ENCODE measurements at places on chromosomes 12 and 14.

GRCh38 chr14:25484235-25484634 is 434.3 kb upstream of the STXBP6 start:
- no peak for DNase-seq

- no peak for DNase-seq
These were observed 87.0 kb downstream of the TSHR start for GRCh38 chr14:81042438-81042837.

DNA sequence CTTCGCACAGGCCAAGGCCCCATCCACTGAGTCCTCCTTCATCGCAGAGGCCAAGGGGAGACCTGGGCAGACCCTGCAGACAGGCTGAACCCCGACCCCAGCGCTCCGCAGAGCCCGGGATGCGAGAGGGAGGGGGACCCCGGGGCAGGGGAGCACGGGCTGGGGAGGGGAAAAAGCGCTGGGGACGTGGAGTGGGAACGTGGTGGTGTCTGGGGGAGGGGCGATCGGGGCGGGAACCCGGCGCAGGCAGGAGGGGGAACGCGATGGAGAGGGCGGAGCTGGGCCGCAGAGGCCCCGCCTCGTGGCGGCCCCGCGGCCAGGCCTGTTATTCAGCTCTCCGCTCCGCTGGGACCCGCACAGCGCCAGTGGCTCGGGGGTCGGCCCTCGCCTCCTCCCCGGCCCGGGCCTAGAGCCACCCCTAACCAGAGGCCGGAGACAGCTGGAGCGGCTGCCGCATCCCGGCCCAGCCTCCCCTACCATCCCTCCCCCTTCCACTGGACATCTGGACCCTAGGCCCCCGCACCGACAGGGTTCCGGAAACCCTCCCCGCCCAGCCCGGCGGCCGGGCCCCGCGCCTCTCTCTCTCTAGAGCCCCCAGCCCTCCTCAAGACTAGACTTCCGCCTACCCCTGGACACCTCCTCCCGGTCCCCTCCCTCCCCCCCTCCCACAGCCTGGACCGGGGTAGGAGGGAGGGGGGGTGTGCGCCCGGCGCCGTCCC is at the start of gene ARHGEF25:
Gene ARHGEF25 (plus strand): TSS at position 328 of the 719 bp plus-strand sequence. CDS start 460 bp downstream, outside the sequence.
- no peak for DNase-seq

DNA sequence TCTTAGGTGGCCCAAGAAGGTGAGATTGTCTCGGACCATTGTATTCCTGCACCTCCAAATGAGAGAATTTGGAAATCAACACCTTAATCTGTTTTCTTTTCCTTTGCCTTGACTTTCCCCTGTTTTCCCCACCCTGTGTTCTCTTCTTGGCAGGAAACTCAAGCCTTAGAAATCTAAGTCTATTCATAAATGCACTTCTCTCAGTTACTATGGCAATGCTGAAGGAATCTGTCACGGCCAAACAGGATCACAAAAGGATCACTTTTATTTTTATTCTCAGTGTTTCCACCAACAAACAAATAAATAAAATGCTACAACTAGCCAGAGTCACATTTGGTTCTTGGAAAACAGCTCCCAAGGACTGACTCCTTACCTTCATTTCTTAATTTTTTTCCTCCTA is 270.5 kb downstream of the BCAT1 start:
- no peak for DNase-seq

- no peak for DNase-seq
These were observed 1.1 kb downstream of the NFE2 start for GRCh38 chr12:54299515-54300224.

- DNase-seq = no peak
These were observed 381.7 kb upstream of the CCDC196 start for GRCh38 chr14:66104486-66104885.

DNA sequence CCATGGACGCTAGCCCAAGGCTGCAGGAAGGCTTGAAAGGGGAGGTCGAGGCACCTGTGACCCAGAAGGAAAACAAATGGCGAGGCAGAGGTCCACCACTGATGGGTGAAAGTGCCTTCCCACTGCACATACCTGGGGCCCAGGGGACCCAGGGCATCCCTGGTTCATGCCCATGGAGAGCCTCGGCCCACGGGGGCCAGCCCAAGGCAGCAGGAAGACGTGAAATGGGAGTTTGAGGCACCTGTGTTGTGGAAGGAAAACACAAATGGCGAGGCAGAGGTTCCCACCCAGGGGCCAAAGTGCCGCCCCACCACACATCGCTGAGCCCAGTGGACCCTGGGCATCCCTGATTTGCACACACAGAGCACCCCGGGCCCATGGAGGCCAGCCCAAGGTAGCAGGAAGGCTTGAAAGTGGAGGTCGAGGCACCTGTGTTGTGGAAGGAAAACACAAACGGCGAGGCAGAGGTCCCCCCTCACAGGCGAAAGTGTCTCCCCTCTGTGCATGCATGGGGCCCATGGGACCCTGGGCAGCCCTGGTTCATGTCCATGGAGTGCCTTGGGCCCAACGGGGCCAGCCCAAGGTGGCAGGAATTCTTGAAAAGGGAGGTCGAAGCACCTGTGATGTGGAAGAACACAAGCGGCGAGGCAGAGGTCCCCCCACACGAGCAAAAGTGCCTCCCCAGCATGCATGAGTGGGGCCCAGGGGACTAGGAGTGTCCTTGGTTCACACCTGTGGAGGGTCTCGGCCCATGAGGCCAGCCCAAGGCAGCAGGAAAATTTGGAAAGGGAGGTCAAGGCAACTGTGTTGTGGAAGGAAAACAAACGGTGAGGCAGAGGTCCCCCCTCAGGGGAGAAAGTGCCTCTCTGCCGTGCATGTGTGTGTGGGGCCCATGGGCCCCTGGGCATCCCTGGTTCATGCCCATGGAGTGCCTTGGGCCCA is 383.3 kb downstream of the ALG10 start:
- no peak for DNase-seq

GRCh38 chr14:104031384-104031783 is 54.1 kb upstream of the ASPG start:
- no peak for DNase-seq

DNA sequence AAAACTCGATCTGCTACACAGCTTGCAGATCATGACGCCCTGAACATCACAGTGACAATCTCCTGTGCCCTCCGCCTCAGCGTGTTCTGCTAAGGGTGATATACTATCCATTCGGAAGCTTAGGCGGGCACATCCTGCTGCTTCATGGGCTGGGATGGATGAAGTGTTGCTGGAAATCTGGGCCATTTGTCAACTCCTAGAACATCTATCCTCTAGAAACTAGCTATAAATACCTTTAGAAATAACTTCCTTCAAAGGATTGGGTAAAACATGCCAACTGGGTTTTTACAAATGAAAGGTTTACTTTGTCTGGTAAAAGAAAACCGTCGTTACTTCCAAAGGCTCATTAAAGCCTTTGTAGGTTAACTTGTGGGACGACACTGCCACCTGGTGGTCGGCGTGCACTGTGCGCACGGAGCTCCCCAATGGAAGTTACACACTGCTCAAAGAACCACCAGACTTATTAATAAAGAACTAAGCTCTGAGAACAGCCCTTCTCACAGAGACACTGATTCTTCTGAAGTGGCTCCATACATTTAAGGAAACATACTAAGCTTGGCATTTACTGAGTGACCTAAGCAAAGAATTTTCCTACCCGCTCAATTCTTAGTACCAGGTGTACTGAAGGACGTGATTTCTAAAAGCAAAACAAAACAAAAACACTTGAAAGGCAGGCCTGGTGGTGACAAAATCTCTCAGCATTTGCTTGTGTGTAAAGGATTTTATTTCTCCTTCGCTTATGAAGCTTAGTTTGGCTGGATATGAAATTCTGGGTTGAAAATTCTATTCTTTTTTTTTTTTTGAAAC is 21.6 kb upstream of the CACNA2D4 start:
- DNase-seq = peak; percentile 73

DNA sequence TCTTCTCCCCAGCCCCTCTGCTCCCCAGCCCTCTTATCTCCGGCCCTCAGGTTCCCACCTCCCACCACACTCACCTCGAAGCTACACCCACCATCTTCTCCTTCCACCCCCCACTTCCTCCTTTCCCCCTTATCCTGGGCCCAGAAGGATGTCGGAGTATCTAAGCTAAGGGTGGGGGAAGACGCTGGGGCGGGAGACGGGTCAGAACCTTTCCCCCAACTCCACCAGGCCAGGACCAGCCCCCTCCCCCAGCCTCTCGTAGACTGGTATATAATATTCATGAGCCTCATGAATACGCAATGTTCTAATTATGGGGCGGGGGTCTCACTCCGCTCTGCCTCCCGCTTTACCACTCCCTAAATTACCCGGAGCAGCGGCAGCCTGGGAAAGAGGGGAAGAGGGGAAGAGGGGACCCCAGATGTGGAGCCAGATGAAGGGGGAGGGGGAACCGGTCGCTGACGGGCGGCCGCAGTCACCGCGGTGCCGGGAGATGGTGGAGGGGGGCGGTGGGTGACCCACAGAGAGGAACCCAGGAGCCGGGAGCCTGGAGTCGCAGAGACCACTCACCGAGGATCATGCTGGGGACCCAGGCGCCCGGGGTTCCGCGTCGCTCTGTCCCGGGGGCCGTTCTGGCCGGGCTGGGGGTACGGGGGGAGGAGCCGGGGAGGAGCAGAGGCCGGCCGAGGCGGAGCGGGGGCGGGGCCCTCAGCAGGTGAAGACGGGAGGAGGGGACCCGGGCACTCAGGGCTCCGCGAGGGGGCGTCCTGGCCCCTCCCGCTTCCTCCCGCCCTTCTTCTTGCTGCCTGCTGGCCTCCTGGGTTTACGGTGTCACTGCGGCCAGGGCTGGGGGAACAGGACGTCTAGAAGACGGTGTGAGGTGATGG is 6.4 kb upstream of the ZNF385A start:
- peak; percentile 32 for DNase-seq

GRCh38 chr14:54342806-54343205 is 54.0 kb upstream of the CDKN3 start:
- no peak for DNase-seq

GRCh38 chr12:14825256-14825655 is 11.3 kb upstream of the SMCO3 start:
- no peak for DNase-seq

- no peak for DNase-seq
These were observed 6.0 kb upstream of the RFX4 start for GRCh38 chr12:106576848-106577247.

DNA sequence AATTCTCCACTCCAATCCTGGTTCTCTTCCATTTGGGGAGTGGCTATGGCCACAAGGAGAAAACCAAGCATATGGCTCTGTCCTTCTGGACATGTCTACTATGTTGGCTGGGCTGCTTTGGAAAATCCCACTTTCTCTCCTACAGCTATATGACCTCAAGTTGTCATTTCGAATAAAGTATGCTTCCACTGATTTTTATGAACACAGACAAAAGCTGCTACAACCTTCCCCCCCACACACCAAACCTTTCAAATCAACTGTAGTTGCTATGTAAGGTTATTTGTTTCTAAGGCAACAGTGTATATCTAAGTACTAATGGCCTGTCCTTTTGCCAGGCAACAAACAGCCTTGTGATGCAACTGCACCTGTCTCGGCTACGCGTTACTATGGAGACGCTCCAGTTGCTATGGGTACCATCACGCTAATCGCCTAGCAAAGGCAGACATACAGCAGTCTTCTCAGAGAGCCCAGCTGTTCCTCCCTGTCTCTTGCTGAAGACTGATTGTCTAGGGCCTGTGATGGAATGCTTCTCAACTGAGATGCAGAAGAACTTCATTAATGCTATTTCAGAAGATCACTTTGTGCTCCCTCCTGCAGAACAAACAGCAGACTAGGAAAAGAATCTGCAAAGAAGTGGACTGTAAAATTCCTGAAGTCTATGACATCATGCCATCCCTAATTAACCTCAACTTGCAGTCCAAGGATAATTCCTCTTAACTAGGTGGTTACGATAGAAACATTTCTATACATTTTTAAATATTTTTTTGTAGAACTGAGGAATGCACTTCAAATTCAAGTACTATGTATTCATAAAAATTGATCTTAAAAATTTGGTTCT is 67.6 kb downstream of the FOXN3 start:
- no peak for DNase-seq

DNA sequence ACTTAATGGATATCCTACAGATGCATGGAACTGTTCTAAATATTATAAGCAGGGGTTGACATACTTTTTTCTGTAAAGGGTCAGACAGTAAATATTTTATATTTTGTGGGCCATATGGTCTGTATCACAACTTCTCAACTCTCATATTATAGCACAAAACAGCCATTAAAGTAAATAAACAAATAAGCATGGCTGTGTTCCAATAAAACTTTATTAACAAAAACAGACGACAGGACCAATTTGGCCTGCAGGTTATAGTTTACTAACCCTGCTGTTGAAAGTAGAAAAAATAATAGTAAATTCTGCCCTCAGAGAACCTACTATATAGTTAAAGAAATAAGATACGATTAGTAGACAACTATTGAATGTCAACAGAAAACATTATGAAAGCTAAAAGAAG is 17.5 kb downstream of the ATG2B start:
- no peak for DNase-seq
